Activated CD4-positive, alpha-beta T cell treated with anti-CD3 and anti-CD28 coated beads for 36 hours (primary cell): ENCODE measurements at places on chromosomes 1 and 21.

- no peak for DNase-seq
Observed at GRCh38 chr21:36347962-36348328, 27.9 kb downstream of the MORC3 start.

- DNase-seq: no peak
Observed at GRCh38 chr1:177471244-177471643, 300.5 kb downstream of the BRINP2 start.

- DNase-seq: no peak
Observed at GRCh38 chr1:78141531-78142231, 95.9 kb downstream of the GIPC2 start.

GRCh38 chr1:239914751-239915231, 176.9 kb upstream of the FMN2 start:
- no peak for DNase-seq

DNA sequence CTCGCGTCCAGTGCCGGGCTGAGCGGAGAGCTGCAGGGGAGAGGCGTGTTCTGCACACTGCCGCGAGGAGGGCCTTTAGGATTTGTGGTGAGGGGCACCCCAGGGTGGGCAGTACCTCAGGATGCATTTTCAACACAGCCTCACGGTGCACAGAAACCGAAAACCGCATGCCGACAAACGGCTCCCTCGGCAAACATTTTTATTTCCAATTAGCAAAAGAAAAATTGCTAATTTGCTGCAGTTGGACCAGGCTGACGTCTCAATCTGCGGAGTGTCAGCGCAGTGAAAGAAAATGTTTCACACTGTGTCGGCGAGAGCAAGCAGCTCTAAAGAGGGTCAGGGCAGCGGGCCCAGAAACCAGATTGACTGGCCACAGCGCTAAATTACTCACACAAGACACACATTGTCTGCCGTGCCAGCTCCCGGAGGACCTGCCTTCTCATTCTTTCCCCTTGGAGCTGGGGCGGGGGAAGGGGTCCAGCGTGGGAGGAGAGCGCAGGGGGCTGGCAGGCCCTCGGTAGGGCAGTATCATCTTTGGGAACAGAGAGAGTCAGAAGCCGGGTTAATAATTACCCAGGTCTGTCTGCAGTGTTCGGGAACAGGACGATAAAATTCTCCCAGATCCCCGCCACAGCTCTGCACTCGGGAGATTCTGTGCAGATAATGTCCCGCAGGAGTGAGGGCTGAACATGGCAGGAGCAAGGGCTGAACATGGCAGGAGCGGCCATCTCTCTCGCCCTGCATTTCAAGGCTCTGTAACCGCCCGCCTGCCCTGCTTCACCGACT, 150.2 kb downstream of the PRDM16 start:
- DNase-seq: no peak

GRCh38 chr1:145786271-145786670, 37.6 kb downstream of the RNF115 start:
- DNase-seq: no peak

DNA sequence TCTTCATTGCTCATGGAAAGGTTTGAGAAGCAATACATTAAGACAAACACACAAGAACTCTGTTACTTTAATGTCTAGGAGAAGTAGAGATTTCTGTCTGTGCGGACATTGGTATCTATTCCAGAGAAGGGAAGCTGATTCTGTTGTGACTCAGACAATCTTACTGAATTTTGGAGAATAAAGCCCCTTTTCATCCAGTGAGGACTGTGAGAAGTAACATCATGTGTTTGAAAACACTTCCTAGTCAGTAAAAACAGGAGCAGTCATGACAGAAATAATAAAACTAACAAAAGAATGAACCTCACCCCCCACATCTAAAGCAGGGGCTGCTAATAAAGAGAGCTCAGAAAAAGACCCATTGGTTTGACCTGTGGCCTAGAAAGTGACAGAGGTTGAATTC, 46.6 kb downstream of the NEK7 start:
- no peak for DNase-seq

GRCh38 chr1:19182223-19182622, 27.8 kb downstream of the UBR4 start:
- DNase-seq: no peak

DNA sequence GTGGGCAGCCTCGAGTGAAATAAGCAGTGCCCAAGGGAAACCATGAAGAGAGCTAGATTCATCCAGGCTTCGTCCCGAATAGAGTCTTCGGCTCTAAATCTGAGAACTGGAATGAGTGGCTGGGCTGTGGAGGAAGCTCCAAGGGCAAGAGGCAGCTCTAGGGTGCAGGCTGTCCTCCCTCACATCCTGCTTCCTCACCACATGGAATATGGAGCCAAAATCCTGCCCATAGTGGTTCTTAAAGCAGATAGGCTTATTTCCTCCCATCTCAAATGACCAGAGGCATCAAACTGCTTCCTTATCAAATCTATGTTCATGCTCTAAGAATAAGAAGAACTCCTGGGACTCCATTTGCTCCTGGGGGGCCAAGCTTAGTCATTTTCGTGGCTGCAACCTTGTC, 2.5 kb downstream of the IL24 start:
- no peak for DNase-seq

DNA sequence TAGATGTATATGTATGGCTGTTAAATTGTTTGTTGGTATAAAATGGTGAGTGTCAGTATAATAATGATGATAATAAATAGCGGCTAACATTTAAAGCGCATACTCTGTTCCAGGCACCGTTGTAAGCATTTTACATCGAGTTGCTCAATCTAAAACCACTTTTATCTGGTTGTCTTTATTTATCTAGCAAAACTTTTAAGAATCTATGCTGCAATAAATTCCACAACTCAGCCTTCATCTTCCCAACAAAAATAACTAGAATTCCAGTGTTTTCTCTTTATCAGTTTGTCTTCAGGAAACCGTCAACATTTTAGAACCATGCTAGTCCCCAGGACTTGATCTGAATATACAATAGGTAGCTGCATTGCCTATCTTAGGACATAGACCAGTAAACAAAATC, 19.3 kb upstream of the SLC16A1 start:
- DNase-seq: no peak

GRCh38 chr1:57353654-57354053, 70.2 kb downstream of the DAB1 start:
- DNase-seq: no peak
